Stimulated activated CD4-positive, alpha-beta T cell treated with anti-CD3 and anti-CD28 coated beads, Interleukin-15, amount 100 ng/mL, for 24 hours (primary cell): ENCODE measurements at places on chromosomes 16 and 17.

- no peak for DNase-seq
These were observed 15.5 kb downstream of the CX3CL1 start for GRCh38 chr16:57387598-57388354.

DNA sequence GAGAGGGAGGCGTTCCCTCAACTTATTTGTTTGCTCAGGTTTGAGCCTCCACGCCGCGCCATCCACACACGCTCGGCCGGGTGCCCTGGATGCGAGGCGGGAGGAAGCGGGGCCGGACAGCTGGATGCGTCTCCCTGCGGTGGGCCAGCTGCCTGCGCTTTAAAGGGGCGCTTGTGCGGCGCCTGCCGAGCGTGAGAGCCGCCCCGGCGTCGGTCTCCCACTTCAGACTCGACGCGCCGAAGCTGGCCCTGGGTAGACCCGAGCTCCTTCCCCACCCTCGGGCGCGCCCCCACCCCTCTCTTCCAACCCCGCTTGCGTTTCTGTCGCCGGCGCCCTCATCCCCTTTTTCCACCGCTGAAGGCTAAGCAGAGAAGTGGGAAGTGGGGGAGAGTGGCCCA lies 527 bp upstream of the CHAD start:
- no peak for DNase-seq

- DNase-seq = no peak
These were observed 23.2 kb upstream of the ANKFN1 start for GRCh38 chr17:56130026-56130425.

- no peak for DNase-seq
These were observed 4.7 kb upstream of the BEAN1 start for GRCh38 chr16:66422366-66422765.

GRCh38 chr16:57413733-57414132 lies 9.2 kb downstream of the CCL17 start:
- no peak for DNase-seq

DNA sequence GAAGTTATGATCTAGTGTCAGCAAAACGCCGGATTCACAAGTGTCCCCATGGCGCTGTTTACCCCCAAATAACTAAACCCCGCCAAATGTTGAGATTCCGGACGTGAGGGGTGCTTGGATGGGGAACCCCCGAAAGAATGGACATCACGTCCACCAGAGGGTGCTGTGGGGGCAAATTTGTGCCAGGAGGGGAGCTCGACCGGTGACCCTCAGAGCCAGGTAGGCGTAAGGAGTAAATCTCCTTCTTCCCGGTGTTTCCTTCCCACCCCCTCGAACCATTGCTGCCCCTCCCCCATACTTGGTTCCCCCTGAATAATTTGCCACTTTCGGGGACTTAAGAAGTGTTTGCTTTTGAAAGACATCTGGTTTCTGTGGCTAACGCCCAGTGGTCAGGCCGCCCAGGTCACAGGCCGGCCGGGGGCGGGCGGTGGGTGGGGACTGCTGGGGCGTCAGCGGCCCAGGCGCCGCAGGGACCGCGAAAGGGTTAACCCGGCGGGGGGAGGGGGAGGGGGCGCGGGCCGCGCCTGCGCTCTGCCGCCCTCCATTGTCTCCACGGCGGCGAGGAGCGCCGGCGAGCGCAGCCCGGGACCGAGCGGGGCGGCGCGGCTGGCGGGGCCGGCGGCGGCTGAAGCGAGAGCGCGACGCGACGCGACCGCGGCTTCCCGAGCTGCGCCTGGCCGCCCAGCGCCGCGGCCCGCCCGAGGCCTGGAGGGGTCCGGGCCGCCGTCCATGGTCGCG lies at the start of gene ZNRF1:
ZNRF1 (plus strand) TSS at position 544 of the 738 bp plus-strand sequence. CDS start 648 bp downstream, outside the sequence.
- DNase-seq = peak; percentile 88

GRCh38 chr16:48329138-48329537 lies 56.1 kb downstream of the SIAH1 start:
- no peak for DNase-seq

GRCh38 chr17:50661795-50662391 lies 27.2 kb downstream of the ABCC3 start:
- DNase-seq = peak; percentile 54

GRCh38 chr17:38463451-38463858 lies 35.2 kb downstream of the ARHGAP23 start:
- DNase-seq = no peak

DNA sequence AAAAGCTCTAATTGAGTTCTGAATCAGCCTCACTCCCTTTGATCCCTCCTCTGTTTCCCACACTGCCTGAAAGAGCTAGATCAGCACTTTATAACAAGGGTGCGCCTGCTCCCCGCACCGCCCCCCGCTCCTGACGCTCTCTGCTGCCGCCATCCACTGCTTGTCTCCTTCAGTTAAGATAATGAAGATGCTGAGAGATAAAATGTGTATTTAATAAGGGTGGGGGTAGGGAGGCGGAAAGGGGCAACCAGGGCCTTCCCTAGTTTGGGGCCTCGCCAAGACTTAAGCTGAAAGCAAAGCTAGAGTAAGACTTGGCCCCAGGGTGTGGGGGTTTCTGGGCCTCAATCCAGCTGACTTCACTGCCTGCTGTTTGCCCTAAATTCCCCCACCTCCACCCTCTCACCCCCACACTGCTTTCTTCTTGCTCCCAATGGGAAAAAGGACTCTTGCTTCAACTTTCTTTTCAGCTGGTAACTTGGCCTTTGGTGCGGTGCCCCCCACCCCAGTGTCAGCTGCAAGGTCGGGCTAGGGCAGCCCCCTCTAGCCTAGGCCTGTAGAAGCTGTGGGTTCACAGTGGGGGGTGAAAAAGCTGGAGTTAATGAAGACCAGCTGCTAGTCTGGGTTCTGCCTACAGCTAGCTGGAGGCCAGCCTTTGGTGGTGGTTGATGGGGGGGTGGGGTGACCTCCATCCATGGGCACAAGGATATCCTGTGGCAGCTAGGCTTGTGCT lies 1.8 kb upstream of the RARA start:
- peak; percentile 31 for DNase-seq

DNA sequence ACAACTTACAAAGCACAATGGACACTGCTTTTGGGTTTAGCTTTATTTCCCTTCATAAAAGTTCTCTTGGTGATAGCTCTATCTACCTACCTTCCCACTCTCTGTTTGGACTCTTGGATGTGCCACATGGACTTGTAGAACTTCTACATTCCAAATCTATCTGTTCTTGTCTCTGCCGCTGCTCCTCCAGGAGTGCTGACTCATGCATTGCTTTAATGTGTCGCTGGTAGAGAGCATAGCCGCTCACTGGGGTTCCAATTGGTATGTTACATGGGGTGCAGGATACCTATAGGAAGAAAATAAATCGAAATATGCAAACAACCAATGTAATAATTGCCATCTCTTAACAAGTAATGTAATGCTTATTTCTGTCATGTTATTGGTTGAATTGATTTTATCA lies 92.1 kb downstream of the TTC19 start:
- no peak for DNase-seq

- no peak for DNase-seq
These were observed 10.5 kb downstream of the GAA start for GRCh38 chr17:80111702-80112470.

GRCh38 chr16:58360041-58360634 lies 32.1 kb upstream of the GINS3 start:
- DNase-seq = no peak

- DNase-seq = no peak
These were observed 236.7 kb downstream of the ZFHX3 start for GRCh38 chr16:72811188-72811720.

DNA sequence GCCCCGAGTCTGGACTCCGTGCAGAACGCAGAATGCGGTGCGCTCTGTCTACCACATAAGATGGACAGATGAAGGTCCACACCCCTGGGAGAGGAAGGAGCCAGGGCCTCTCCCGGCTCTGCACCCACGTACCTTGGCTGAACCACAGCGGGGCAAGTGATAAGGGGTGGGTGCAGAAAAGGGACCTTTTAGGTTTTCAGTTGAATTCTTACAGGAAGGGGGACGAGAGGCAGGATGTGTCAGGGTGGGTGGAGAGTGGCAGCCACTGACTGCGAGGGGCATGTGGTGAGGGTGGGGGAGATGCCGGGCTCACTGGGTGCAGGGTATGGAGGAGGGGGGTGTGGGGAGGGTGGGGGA lies 372 bp downstream of the CD300A start:
- DNase-seq = no peak

DNA sequence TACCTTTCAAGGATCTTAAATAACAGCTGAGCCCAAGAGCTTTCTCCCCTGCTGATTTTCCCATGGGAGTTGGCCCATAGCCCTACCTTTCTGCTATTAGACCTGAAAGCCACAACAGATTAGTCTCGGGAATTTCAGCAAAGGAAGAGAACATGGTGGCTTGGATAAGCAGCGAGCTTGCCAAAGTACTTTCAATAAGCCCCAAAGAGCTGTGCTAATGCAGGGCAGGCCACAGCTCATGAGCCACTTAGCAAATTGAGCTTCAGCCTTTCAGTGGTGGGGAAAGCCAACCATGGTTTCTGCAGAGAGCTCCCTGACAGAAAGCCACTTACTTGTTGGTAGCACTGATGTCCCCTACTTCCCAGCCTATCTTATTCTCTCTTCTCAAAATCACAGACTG lies 217.8 kb upstream of the IRX5 start:
- no peak for DNase-seq
